Left ventricle myocardium inferior (tissue), 1 donor: ENCODE measurements at places on chromosomes 7 and 10.

- H3K4me1 ChIP-seq = peaks cover 21% of the 10 kb centered on the region
- DNase-seq = no peak
- no peaks in the 10 kb centered on the region for H3K27me3 ChIP-seq
- no peak overlapping the region for H3K27ac ChIP-seq
- H3K36me3 ChIP-seq = no peaks in the 10 kb centered on the region
These were observed 84.7 kb upstream of the TMEM168 start for GRCh38 chr7:112874909-112875308.

DNA sequence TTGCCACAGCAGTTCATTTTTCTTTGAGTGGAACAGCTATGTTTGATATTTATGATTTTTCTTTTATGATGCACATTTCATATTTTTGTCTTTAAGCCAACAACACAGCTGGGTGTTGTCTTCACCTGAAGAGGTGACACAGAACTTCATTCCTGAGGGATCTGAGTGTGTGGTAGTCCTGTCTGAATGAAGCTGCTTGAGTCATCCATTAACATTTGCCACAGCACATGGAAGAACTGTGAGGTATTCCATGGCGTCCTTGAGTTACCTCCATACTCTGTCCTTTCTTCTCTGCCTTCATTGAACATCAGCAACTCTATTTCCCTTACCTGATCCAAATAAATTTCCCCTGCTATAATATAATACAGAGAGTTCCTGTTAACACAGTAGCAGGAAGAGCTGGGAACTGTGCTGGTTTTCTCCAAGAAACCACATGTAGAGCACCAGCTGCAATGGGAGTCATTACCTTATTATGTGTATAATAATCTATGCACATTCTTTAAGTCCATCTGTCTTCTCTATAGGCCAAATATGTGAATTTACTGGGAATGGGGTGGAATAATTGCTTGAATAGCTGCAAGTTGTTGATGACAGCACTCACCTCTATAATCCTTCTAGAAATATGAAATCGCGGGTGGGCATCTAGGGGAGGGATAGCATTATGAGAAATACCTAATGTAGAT, 72.4 kb upstream of the TAC1 start:
- no peak overlapping the region for H3K4me3 ChIP-seq
- no peaks in the 10 kb centered on the region for H3K36me3 ChIP-seq
- no peak for DNase-seq
- no peak overlapping the region for H3K27ac ChIP-seq
- H3K4me1 ChIP-seq = no peaks in the 10 kb centered on the region
- peaks cover 4% of the 10 kb centered on the region for H3K27me3 ChIP-seq

DNA sequence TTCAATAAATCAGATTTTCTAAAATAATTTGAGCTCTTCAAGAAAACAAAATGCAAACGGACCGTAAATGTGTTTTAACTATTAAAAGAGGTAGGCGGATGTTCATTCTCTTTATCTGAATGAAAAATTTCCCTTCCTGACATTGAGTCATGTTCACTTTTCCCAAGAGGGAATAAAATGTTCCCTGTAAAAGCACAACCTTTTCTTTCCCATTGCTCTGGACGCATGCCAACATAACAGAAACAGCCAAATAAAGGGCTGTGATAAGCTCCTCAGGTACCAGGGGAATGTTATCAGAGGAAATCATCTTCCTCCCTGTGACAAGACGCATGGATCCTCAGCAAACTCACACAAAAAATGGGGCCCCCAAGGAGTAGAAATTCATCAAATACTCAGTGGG, 251.8 kb downstream of the MTERF1 start:
- H3K36me3 ChIP-seq = no peaks in the 10 kb centered on the region
- no peaks in the 10 kb centered on the region for H3K27me3 ChIP-seq
- H3K4me1 ChIP-seq = peaks cover 29% of the 10 kb centered on the region
- no peak overlapping the region for H3K4me3 ChIP-seq
- H3K27ac ChIP-seq = no peak overlapping the region

DNA sequence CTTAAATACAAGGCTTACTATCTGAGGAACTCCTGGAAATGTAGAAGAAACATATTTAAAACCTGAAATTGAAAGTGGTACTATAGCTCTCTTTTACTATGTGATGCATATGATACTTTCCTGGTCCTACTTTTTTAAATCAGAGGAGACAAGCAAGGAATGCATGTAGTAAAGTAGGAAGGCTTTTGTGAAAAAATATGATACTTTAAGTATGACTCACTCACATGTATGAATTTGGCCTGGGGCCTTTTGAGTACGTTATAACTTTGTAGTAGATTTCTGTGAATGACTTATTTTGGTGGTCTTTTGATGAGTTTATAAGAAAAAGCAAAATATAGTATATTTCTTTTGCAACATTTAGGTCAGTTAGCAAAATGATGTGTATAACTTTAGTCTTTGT, 53.8 kb downstream of the TAX1BP1 start:
- no peak overlapping the region for H3K4me3 ChIP-seq
- no peaks in the 10 kb centered on the region for H3K4me1 ChIP-seq
- no peak overlapping the region for H3K27ac ChIP-seq
- no peaks in the 10 kb centered on the region for H3K27me3 ChIP-seq

- no peak for DNase-seq
- no peaks in the 10 kb centered on the region for H3K27me3 ChIP-seq
- no peak overlapping the region for H3K4me3 ChIP-seq
- no peak overlapping the region for H3K27ac ChIP-seq
- H3K36me3 ChIP-seq = no peaks in the 10 kb centered on the region
- no peaks in the 10 kb centered on the region for H3K4me1 ChIP-seq
These were observed 126.5 kb upstream of the CHRM2 start for GRCh38 chr7:136741941-136742340.

GRCh38 chr7:129872054-129872453, 80.7 kb downstream of the UBE2H start:
- H3K27me3 ChIP-seq = no peaks in the 10 kb centered on the region
- no peak overlapping the region for H3K4me3 ChIP-seq
- H3K36me3 ChIP-seq = peaks cover 8% of the 10 kb centered on the region
- no peak for DNase-seq
- peaks cover 78% of the 10 kb centered on the region for H3K4me1 ChIP-seq
